ENCODE measurements at places on chromosomes 12 and 14. TPM values are rescaled to one million over a fixed set of nuclear protein-coding genes. Genes with fewer than 3 reads are reported as not detected.

- no peak for DNase-seq
These were observed 48.4 kb upstream of the SYT10 start for GRCh38 chr12:33488036-33488435.

Gene RASSF8
- total RNA-seq, result 1.0 TPM

- no peak for DNase-seq
These were observed 1372.1 kb upstream of the SEL1L start for GRCh38 chr14:82905762-82906161.

DNA sequence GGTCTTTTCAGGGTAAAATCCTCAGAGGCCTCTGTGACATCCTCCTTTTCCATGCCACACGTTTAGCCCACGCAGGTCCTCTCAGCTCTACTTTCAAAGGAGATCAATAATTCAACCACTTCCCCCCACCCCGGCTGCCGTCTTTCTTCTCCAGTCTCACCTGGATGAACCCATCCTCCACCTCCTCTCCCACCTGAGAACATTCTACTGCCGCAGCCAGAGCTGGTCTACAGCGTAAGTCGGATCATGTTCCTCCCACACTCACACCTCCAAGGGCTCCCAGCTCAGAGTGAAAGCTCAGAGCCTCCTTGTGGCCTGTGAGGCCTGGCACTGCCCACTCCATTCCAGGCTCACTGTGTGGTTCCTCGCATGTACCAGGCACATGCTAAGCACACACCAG, 246.6 kb downstream of the CHST11 start:
- no peak for DNase-seq

- peak; percentile 54 for DNase-seq
These were observed 319 bp downstream of the GALNT6 start for GRCh38 chr12:51390891-51391282.

Gene PKP2
- not detected for total RNA-seq

DNA sequence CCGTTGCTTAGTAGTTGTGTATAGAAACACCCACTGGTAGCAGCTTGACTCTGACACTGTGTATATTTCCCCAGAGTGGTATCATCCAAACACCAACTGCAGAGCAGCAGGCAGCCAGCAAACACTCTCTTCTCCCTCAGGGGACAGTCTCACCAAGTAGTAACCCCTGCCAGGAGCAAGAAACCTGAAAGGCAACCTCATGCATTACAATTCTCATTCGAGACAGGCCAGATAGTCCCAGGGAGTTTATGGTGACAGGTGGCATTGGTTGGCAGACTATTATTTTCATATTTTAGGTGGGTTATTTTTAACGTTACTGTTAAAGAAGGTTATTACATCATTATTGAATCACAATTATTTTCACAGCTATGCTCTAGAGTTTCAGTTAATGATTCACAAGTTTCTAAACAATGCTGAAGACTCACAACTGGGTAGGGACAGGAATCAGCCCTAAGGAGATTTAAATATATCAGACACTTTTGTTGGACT, 222.8 kb downstream of the EGLN3 start:
- DNase-seq, result no peak

GRCh38 chr12:130104571-130105106, 57.6 kb upstream of the FZD10 start:
- no peak for DNase-seq

DNA sequence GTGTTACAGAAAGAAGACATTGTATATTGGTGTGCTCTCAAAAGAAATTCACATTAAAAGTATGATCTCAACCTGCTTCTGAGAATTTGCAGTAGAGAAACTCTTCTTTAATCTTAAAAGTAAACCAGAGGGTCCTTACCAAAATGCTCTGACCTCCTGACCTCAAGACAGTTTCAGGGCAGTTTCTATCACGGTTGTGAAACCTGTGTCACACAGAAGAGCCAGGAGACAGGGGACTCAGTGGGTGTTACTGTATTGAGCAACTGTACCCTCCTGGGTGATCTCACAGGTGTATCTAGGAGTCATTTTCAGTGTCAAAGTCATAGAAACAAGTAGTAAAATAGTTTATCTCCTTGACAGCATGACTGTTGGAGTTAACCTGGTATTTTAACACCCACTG, 178.0 kb downstream of the GRIP1 start:
- no peak for DNase-seq

DNA sequence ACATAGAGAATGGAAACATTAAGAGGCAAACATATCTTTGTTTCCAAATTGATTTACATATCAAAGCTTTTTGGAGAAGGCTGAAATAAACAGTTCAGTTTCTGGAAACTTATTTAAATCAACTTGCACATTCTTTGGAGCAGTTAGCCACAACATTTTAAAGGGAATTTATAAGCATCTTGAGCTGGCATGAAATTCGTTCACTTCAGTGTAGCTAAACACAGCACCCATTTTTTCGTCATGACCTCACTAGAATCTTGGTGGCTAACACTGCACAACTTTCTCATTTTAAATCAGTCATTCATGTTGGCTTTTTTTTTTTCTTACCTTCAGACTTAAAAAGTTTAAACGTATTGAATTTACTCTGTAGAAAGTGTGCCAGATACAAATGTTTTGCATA, 1139.9 kb upstream of the FLRT2 start:
- DNase-seq, result no peak

GRCh38 chr12:46522071-46522470, 149.5 kb upstream of the SLC38A2 start:
- DNase-seq, result no peak

DNA sequence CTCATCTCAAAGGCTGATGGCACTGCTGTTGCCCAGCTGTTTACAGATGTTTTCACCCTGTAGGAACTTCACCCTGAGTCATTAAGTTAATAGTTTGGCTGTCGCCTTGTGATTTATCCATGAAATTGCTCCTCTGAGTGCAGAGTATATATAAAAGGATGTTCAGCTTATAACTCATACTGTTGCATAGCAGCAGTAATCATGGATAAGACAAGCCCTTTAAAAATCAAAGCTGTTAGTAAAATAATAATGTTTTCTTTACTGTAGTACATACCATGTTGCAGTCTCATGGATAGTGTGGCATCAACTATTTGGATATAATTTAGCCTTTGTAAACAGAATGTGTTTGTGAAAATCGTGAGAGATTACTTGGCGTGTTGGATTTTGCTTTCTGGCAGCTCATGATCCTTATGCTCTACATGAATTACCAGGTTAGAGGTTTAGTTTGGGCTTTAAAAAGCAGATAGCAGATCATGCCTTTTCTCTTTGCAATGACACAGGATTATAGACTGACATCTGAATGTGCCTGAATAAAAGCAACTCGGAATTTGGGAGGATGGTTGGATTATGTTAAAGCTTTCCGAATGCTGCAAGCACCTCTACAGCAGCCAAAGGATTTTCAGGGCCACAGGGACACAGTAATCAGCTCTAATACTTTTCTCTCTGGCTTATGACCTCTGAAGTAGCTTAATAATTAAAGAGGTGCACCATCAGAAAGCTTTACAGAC, 279.7 kb upstream of the ATP2B1 start:
- no peak for DNase-seq

Gene TAOK3
- 61.4 TPM for total RNA-seq

DNA sequence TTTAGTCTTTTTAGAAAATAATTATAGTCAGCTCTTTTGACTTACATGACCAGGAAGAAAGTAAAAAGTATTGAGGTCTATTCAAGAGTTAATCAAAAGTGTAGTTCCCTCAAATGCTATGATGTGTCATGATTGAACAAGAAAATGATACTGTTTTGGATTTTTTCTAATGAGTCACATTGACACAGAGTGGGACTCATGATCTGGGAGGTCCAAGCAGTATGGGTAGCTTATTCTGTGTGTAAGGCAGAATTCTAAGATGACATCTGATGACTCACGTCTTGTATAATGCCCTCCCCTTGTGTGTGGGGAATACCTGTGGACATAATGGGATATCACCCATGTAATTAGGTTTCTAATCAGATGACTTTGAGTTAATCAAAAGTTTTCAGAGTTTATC, 178.1 kb upstream of the DDHD1 start:
- no peak for DNase-seq

- DNase-seq, result no peak
These were observed 5.5 kb downstream of the MAP3K12 start for GRCh38 chr12:53493610-53494391.

GRCh38 chr14:65184032-65184764, 81.9 kb upstream of the MAX start:
- DNase-seq, result no peak

Gene IFNG
- 3.1 TPM for total RNA-seq

DNA sequence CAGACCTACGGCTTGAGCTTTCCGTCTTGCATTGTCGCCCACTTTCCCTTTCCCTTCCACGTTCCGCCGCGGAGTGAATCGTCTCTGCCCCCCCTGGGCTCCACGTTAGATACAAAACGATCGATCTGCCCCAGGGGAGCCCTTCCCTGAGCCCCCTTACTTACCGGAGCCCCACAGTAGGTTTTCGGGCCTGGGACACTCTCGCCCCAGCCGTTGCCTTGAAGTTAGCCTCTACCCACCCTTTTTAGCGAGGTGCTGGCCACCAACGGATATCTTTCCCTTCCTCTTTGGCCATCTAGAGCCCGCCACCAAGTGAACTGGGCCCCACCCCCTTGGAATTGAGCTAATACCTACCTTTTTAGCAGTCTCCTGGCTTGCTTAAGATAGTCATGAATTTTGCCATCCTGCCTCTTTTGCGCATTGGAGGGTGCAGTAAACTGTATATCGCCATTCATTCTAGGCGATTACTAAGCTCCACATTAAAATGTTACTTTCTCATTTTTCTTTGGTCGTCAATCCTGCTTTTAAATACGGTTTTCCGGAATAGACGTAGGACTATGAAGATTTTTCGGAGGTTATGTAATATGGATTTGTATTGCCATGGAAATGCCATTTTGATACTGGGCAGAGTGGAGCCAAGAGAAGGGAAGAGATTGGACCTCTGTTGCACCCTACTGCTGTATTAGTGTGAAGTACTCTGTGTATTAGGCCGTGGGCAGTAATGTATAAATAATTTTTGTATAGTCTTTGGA, 764 bp downstream of the RBM25 start:
- no peak for DNase-seq

Gene RFLNA
- total RNA-seq, result not detected

DNA sequence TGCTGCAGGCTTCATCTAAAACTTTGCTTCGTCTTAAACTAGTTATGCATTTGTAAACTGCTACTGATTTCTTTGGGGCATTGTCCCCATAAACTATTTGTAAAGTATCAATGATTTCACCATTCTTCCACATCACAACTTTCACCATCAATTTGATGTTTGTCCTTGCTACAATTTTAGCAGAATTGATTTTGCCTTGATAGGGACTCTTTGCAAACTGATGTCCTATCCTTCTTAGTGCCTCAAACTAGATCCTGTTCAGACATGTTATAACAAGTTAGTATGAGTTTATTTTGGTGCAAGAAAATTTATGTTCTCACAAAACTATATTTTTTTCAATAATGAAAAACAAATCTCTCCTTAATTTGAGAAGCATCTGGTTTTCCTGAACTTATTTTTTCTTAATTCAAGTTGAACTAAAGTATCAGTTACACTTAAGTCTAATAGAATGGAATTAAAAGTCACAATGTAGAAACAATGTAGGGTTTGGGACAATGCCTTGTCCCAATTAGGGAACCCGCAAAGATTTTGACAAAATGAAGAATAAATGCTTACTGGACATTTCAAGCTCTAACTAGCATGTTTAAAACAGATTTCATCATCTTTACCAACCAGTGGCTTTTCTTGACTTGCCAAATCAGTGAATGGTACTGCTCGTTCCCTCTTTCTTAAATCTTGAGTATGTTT, 10.1 kb upstream of the ARID4A start:
- no peak for DNase-seq

Gene SPTB
- total RNA-seq, result not detected

- no peak for DNase-seq
These were observed 26.2 kb upstream of the DYNC1H1 start for GRCh38 chr14:101937926-101938767.

DNA sequence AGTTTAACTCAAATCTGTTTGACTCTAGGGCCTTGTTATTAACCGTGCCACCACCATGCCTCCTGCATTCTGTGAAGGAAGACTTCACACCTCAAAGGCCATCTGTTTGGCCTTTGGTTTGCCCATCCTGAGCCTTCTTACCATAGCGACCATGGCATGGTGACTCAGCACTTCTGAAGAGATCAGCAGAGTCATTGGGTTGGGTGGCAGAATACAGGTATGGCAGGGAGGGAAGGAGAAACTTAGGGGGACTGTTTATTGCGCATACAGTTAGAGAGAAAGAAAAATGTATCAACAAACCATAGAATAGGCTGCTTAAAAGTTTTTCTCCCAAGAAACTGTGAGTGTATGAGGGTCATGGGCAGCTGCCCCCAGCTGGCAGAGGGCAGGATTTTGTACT, 49.2 kb downstream of the DAD1 start:
- DNase-seq, result peak; percentile 59

DNA sequence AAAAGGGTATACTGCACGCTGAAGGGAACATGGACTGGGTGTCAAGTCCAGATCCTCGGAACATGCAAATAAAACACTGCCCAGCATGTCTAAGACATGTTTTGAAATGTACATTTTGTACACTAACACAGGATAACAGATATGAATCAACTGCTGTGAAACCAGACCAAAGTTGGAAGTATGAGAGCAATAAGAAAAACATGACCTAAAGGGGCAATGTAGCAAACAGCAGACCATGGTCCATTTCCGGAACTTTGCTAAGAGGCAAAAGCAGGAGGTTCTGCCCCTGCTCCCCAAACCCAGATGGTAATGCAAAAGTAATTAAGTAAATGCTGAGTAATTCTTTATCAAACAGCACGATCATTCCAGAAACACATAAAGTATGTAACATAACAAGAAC, 125.2 kb downstream of the SLC25A21 start:
- no peak for DNase-seq

Gene ZDHHC22
- not detected for total RNA-seq

DNA sequence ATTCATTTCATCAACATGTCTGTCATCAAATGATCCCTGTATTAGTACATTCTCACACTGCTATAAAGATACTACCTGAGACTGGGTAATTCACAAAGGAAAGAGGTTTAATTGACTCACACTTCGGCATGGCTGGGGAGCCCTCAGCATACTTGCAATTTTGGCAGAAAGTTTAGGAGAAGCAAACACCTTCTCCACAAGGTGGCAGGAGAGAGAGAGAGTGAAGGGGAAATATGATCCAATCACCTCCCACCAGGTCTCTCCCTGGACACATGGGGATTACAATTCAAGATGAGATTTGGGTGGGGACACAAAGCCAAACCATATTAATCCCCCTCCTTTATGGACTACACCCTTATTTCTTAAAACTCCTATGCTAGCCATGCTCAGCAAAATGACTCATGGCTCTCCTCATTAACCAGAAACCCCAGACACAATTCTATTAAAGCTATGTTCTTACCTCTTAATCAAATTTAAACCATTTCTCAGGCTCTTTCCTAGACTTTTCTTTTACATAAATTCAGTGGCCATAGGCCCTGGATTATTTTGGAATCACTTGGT, 932.3 kb downstream of the FLRT2 start:
- peak; percentile 21 for DNase-seq

GRCh38 chr12:10102322-10102721, 3.5 kb upstream of the CLEC1A start:
- no peak for DNase-seq

DNA sequence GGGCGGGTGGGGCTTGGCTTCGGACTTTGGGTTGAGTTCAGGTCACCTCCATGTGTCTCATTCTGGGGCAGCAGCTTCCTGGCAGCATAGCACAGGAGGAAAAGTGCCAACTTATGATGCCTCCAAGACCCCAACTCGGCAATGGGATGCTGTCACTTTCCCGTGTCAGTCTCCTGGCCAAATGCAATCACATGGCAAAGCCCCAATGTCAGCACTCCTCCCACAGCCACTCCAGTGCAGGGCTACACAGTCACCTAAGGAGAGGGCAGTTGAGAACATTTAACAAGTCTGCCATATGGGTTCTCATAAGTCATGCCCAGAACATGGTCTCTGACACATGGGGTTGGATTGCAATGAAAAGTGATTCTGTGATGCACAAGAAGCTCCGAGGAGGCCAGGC, 26.7 kb downstream of the ELK3 start:
- DNase-seq, result no peak

Gene ZNF891
- 2.3 TPM for total RNA-seq
